ENCODE measurements at places on chromosomes 5 and 9. TPM values are rescaled to one million over a fixed set of nuclear protein-coding genes. Genes with fewer than 3 reads are reported as not detected.

- no peaks in the 10 kb centered on the region for H3K36me3 ChIP-seq
- no peak overlapping the region for H3K4me3 ChIP-seq
- no peak overlapping the region for H3K27ac ChIP-seq
- no peak for DNase-seq
- H3K27me3 ChIP-seq: peaks cover 45% of the 10 kb centered on the region
Observed at GRCh38 chr5:176866707-176867310, 32.3 kb downstream of the HK3 start.

- no peaks in the 10 kb centered on the region for H3K27me3 ChIP-seq
- H3K4me1 ChIP-seq: peaks cover 17% of the 10 kb centered on the region
- H3K27ac ChIP-seq: peak overlapping the region; percentile 41
- H3K4me3 ChIP-seq: no peak overlapping the region
- H3K36me3 ChIP-seq: no peaks in the 10 kb centered on the region
- DNase-seq: peak; percentile 26
Observed at GRCh38 chr5:59620535-59621212, 272.9 kb downstream of the PDE4D start.

GRCh38 chr9:129574911-129575585 lies 45.9 kb downstream of the C9orf50 start:
- DNase-seq: no peak
- H3K4me1 ChIP-seq: peaks cover 7% of the 10 kb centered on the region
- H3K36me3 ChIP-seq: no peaks in the 10 kb centered on the region
- no peak overlapping the region for H3K4me3 ChIP-seq

DNA sequence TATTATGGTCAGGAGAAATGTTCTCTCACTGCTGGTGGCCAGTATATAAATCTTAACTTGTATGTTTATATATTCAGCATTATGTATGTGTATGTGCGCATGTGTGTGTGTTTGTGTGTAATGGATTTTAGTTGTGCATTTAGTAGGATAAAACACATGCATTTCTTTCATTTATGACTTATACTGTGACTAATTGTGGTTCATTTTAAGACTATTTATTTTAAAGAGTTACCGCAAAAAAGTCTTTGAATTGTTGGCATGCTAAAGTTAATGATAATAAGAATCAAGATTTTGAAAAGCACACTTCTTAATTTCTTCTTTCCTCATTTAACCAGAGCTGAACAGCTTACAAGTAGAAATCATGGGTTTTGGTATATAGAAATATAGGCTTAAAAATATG lies 60.9 kb downstream of the RAI14 start:
- H3K4me3 ChIP-seq: no peak overlapping the region
- DNase-seq: no peak
- no peaks in the 10 kb centered on the region for H3K36me3 ChIP-seq
- H3K27ac ChIP-seq: no peak overlapping the region
- no peaks in the 10 kb centered on the region for H3K27me3 ChIP-seq

- no peak for DNase-seq
- no peak overlapping the region for H3K27ac ChIP-seq
- H3K27me3 ChIP-seq: no peaks in the 10 kb centered on the region
- H3K36me3 ChIP-seq: no peaks in the 10 kb centered on the region
- no peak overlapping the region for H3K4me3 ChIP-seq
Observed at GRCh38 chr9:113574441-113575262, 111.1 kb downstream of the RGS3 start.

GRCh38 chr9:128946571-128947276 lies 679 bp downstream of the DOLK start:
- peaks cover 15% of the 10 kb centered on the region for H3K4me1 ChIP-seq
- peak overlapping the region; percentile 53 for H3K4me3 ChIP-seq
- H3K27ac ChIP-seq: peak overlapping the region; percentile 96
- DNase-seq: no peak
- H3K36me3 ChIP-seq: peaks cover 4% of the 10 kb centered on the region

- H3K4me1 ChIP-seq: no peaks in the 10 kb centered on the region
- no peak for DNase-seq
- no peak overlapping the region for H3K27ac ChIP-seq
- H3K36me3 ChIP-seq: no peaks in the 10 kb centered on the region
Observed at GRCh38 chr9:72210522-72210921, 61.3 kb downstream of the GDA start.

GRCh38 chr9:97543561-97543960 lies 42.1 kb downstream of the TMOD1 start:
- no peak overlapping the region for H3K27ac ChIP-seq
- H3K4me1 ChIP-seq: no peaks in the 10 kb centered on the region
- H3K27me3 ChIP-seq: no peaks in the 10 kb centered on the region
- H3K4me3 ChIP-seq: no peak overlapping the region

DNA sequence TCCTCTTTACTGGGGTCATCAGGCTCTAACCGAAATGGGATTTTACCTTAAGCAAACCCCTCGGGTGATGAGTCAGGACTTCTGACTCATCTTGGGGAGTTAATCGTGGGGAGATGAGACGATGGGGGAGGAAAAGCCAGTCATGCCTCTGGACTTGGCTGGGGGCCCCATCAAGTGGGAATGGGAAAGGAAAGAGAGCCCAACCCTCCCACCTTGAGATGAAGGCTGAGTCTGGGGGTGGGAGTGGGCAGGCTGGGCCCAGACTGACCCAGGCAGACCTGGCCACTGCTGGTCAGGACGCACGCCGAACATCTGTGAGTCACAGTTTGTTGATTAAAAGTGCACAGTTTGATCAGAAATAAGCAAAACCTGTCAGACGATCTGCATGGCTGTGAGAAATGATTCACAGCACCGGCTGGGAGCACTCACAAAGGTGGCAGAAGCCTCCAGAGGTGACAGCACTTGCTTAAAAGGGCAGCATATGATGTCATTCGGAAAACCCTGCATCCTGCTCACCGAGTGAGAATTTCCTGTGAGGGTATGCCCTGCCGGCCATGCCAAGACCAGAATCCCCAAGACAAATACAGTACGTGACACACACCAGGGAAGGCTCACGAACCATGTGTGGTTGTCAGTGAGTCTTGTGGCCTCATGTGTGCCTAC lies 50.0 kb upstream of the SLC25A51 start:
- no peak overlapping the region for H3K4me3 ChIP-seq
- H3K36me3 ChIP-seq: no peaks in the 10 kb centered on the region
- DNase-seq: no peak
- no peak overlapping the region for H3K27ac ChIP-seq
- no peaks in the 10 kb centered on the region for H3K27me3 ChIP-seq
- no peaks in the 10 kb centered on the region for H3K4me1 ChIP-seq

GRCh38 chr5:155343468-155343867 lies 329.9 kb downstream of the KIF4B start:
- H3K4me1 ChIP-seq: no peaks in the 10 kb centered on the region
- no peak overlapping the region for H3K4me3 ChIP-seq
- no peaks in the 10 kb centered on the region for H3K27me3 ChIP-seq
- H3K36me3 ChIP-seq: no peaks in the 10 kb centered on the region
- H3K27ac ChIP-seq: no peak overlapping the region

DNA sequence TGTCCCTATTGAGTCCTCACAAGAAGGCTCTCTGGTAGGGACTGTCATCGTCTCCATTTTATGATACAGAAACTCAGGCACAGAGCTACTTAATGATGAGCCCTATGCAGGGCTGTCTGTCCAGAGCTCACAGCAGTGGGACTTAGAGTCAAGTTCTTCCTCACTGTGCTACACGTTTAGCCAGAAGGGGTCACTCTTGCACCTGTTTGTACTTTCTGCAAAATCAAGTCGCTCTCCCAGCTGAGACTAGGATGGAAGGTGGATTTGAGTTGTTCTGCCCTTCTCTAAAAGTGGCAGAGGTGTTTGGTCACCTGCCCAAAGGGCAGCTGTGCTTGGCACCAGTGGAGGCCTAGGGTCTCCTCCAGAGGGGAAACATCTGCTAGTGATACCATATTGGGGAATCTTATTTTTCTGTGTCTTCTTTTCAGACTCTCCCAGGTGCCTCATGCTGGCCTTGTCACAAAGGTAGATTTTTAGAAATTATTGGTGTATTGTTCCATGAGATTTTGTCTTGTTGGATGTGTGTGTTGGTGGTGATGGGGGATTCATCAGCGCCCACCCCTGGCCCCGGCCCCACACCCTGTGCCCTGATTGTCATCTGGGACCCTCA lies 104.2 kb downstream of the PPARGC1B start:
- no peak overlapping the region for H3K27ac ChIP-seq
- H3K4me1 ChIP-seq: no peaks in the 10 kb centered on the region

- H3K4me3 ChIP-seq: no peak overlapping the region
- no peak overlapping the region for H3K27ac ChIP-seq
- no peaks in the 10 kb centered on the region for H3K36me3 ChIP-seq
- H3K4me1 ChIP-seq: peaks cover 10% of the 10 kb centered on the region
- DNase-seq: no peak
Observed at GRCh38 chr5:69213513-69214215, 21.0 kb upstream of the CDK7 start.

DNA sequence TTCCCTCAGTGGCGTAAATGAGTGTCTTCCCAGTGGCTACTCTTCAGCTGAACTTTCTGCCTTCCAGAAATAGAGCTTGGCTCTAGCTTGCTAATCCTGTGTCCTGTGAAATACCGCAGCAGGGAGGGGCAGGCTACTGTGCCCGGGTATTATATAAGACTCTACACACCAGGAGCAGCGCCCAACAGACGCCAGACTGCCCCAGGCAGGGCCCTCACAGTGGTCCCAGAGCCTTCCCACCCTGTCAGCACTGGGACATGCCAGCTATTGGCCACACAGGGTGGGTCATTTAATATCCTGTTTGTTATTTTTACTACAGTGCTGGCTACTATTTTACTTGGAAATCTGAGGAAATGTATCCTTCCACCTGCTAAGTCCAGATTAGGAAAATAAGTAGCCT lies 121.0 kb downstream of the FEM1C start:
- H3K4me3 ChIP-seq: no peak overlapping the region
- H3K4me1 ChIP-seq: no peaks in the 10 kb centered on the region

- H3K27me3 ChIP-seq: no peaks in the 10 kb centered on the region
- no peaks in the 10 kb centered on the region for H3K36me3 ChIP-seq
- no peaks in the 10 kb centered on the region for H3K4me1 ChIP-seq
- no peak overlapping the region for H3K4me3 ChIP-seq
- DNase-seq: no peak
- H3K27ac ChIP-seq: no peak overlapping the region
Observed at GRCh38 chr5:38591523-38591849, 35.0 kb upstream of the LIFR start.

DNA sequence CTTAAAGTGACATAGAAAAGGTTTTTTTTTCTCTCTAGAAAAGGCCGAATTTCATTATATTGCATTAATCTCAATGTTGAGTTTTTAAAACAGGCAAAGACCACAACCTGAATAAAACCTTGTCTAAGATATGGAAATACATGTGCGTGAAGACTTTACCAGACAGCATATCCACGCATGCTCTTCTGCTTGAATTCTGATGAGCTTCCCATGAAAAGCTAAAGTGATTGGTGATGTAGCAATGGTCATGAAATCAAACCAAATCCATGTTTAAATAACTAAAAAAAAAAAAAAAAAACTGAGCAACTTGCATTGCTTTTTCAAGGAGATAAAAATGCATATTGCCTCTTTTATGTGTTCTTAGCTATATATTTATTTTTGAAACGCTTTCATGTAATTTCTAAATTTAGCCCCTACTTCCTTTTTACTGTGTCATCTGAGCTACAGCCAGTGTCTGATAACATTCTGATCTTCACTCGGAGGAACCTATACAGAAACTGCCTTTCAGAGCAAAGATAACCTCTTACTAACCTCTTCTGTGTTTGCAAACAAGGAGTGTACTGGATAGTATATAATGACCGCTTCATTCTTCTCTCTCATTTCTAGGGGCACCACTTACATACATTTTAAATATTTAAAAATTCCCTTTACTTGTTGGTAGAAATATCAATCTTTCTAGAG lies 179.1 kb upstream of the GNA14 start:
- no peak overlapping the region for H3K4me3 ChIP-seq
- no peaks in the 10 kb centered on the region for H3K4me1 ChIP-seq
- DNase-seq: peak; percentile 17
- H3K36me3 ChIP-seq: no peaks in the 10 kb centered on the region

DNA sequence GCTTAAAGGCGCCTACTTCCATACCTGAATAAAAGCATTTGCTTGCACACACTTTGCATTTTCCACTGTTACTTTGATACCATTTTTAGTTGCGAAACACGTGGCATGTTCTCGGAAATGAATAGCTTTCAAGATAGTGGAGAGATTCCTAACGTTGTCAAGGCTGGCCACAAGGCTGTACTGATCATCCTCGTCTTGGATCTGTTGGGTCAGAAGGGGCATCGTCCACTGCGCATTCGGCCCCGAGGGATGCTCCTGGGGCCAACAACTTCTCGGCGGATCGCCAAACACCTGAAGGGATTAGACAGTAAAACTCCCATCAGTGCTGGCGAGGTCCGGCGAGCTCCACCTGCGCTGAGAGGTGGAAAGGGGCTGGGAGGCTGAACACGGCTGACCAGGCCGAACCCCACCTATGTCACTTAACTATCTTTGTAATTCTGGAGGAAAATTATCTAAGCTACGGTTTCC lies 599 bp downstream of the RAD1 start:
- H3K36me3 ChIP-seq: peaks cover 25% of the 10 kb centered on the region
- no peaks in the 10 kb centered on the region for H3K27me3 ChIP-seq
- H3K27ac ChIP-seq: peak overlapping the region; percentile 80
- peak overlapping the region; percentile 82 for H3K4me3 ChIP-seq

Gene HK3
- polyA plus RNA-seq: 3.6 TPM

Gene ANKRD20A1
- polyA plus RNA-seq: not detected

Gene KCNV2
- not detected for polyA plus RNA-seq

Gene TNFSF8
- polyA plus RNA-seq: 4.1 TPM

Gene DOCK8
- polyA plus RNA-seq: 54.0 TPM

Gene TMEM232
- 0.72 TPM for polyA plus RNA-seq

All from B cell (primary cell).